ENCODE measurements at places on chromosomes 3 and 15.

DNA sequence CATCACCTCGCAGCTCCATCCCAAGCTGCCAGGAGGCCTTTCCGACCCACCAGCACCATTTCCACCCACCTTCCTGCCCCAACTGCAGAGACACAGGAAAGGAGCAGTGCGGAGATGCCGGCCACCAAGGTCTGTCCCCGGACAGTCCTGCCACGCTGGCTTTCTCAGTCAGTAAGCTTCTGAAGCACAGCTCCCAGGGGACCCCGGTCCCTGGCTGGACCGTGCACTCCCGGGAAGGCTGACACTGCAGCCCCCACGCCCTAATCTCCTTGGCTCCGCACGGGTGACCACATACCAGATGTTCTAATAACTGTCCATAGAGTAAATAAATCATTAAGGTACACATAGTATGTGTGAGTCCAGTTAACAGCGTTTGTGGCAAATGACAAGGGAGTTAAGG lies 73.5 kb downstream of the VGLL4 start:
- no peak for DNase-seq

GRCh38 chr3:156787926-156788663 lies 38.1 kb upstream of the LEKR1 start:
- no peak for DNase-seq

DNA sequence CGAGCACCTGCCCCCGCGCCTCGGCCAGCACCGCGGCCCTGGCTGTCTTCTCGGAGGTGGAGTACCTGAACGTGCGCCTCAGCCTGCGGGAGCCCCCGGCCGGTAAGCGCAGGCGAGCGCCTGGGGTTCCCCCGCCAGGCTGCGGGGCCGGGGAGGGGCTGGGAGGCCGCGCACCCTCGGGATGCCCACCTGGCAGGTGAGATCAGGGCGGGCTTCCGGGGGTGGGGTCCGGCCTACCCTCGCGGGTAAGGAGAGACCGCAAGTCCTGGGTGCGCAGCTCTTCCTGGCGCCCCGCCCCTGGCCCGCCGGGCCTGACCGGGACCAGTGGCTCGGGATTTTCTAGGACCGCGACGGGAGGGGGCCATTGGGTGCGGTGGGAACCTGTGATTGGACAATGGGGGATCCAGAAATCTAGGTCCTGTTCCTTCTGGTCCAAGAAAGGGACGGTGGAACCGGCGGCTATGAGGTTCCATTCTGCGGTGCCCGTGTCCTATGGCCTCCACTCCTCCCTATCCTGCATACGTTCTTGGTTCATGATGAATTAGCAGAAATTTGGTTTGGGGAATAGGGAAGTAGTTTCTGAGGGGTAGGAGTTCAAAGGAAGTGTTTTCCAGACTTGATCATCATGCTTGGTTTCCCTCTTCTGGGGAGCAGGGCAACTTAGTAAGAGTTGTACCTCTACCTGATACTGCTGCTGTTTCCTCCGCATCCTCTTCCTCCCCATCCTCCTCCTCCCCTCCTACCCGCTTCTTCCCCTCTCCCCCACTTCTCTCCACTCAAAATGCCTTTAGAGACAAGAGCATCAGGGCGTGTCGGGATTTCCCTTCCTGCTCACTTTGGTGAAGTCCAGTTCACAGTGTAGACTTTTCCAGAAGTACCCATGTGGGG lies 808 bp downstream of the ARRDC4 start:
- DNase-seq = peak; percentile 48

DNA sequence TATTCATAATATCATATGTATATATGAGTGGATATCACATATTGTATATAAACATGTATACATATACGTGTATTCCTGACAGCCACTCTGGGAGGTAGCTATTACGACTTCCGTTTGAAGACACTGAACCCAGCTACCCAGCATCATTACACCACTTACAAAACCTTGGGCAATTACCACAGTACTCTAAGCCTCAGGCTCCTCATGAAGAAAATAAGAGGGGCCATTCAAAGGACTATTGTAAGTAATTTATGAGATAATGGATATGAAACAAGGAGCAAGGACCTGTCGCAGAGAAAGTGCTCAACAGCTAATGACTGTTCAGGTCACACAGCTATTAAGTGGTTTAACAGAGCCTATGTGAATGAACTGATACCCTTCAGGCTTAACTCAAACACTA lies 52.4 kb downstream of the KCNMB2 start:
- DNase-seq = no peak

GRCh38 chr3:146536681-146537080 lies 7.7 kb downstream of the PLSCR1 start:
- DNase-seq = no peak

DNA sequence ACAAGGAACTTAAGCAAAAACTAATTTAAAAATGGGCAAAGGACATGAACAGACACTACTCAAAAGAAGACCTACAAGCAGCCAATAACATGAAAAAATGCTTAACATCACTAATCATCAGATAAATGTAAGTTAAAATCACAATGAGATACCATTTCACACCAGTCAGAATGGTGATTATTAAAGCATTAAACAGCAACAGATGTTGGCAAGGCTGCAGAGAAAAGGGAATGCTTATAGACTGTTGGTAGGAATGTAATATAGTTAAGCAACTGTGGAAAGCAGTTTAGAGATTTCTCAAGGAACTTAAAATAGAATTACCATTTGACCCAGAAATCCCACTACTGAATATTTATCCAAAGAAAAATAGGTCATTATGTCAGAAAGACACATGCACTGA lies 482.2 kb downstream of the SQOR start:
- DNase-seq = no peak

- DNase-seq = no peak
These were observed 3.5 kb upstream of the ABHD17C start for GRCh38 chr15:80691575-80691974.

- no peak for DNase-seq
These were observed 5.3 kb downstream of the P2RY12 start for GRCh38 chr3:151379083-151379734.

- DNase-seq = peak; percentile 11
These were observed 14.1 kb downstream of the SPSB4 start for GRCh38 chr3:141065258-141065657.

GRCh38 chr15:66369773-66370651 lies 13.5 kb upstream of the TIPIN start:
- DNase-seq = no peak

- DNase-seq = no peak
These were observed 2.5 kb downstream of the CD86 start for GRCh38 chr3:122057671-122058070.

Measured in femur (tissue), 1 donor.